ENCODE measurements at places on chromosomes 11 and 22.

- DNase-seq = no peak
Observed at GRCh38 chr11:9302448-9302847, 11.9 kb downstream of the TMEM41B start.

- no peak for DNase-seq
Observed at GRCh38 chr22:33971561-33971961, 51.3 kb upstream of the LARGE1 start.

GRCh38 chr11:17230867-17231851 lies 23.4 kb upstream of the PIK3C2A start:
- no peak for DNase-seq

DNA sequence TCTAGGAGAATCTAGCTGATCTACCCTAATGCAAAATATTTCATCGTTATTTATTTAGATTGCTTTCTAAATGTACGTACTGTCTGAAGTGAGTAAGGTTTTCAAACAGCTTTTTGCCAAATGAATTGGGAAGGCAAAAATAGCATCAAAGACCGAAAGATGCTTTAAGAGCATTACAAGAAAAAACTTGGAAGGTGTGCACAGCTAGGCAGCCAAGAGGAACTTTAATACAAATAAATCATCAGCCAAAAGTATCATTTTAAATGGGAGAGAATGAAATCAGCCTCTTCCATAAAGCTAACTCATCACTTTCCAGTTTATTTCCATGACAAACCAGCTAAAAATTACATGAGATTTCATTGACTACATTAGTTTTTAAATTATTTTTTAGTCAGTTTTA lies 30.2 kb upstream of the CFAP300 start:
- no peak for DNase-seq

- no peak for DNase-seq
Observed at GRCh38 chr11:21177379-21177778, 508.0 kb downstream of the NELL1 start.

Data from HCEC 1CT (cell line).